ENCODE measurements at places on chromosomes 2 and 18.

GRCh38 chr2:162065767-162066166, 8.2 kb downstream of the DPP4 start:
- DNase-seq: no peak
- H3K27ac ChIP-seq: no peak overlapping the region
- no peaks in the 10 kb centered on the region for H3K36me3 ChIP-seq
- no peaks in the 10 kb centered on the region for H3K27me3 ChIP-seq
- H3K4me3 ChIP-seq: no peak overlapping the region

GRCh38 chr2:44999540-44999939, 9.7 kb downstream of the SIX2 start:
- no peak overlapping the region for H3K27ac ChIP-seq
- no peak overlapping the region for H3K4me3 ChIP-seq
- DNase-seq: no peak
- peaks cover 16% of the 10 kb centered on the region for H3K4me1 ChIP-seq

DNA sequence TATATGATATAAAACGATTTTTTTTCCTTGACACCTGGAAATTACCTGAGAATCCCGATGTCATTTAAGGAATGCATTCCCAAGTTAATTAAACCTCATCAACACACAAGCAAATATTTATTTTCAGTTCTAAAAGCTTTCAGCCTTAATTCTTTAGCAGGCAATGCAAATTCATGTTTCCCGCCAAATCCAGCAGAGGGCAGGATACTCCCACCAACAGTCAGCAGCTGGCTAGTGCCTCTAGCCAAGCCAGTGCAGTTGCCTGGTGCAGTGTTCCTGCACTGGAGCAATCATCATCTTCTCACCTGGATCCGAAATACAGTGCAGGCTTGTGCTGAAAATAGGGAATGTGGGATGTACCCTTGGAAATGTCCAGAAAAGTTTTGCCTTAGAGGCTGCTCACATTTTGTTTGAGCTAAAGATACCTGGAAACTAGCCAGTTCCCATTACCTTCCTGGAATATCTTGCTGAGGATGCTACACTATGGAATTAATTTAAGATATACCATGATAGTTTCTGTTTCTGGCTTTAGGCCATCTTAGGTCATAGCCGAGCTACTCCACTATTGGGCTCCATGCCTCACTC, 48.4 kb upstream of the CYTIP start:
- H3K27ac ChIP-seq: no peak overlapping the region
- H3K36me3 ChIP-seq: no peaks in the 10 kb centered on the region
- no peak for DNase-seq
- H3K4me3 ChIP-seq: no peak overlapping the region
- no peaks in the 10 kb centered on the region for H3K27me3 ChIP-seq

DNA sequence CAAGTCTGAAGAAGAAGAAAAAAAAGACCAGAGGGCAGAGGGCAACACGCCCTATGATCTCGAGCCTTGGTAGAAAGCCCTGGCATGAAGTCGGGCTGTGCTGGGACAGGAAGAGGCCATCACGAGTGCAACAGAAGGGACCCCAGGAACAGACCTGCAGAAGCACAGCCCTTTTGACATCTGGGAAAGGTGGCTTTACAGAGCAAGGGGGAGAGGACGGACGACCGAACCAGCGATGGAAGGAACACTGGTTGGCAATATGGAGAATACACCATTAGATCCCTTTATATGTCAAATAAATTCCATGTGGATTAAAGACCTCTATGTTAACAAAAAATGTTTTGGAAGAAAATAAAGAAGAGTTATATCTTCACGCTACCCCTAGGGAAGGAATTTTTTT, 10.7 kb downstream of the KIF1A start:
- peaks cover 27% of the 10 kb centered on the region for H3K27me3 ChIP-seq
- H3K4me1 ChIP-seq: no peaks in the 10 kb centered on the region
- no peak for DNase-seq
- no peak overlapping the region for H3K27ac ChIP-seq

DNA sequence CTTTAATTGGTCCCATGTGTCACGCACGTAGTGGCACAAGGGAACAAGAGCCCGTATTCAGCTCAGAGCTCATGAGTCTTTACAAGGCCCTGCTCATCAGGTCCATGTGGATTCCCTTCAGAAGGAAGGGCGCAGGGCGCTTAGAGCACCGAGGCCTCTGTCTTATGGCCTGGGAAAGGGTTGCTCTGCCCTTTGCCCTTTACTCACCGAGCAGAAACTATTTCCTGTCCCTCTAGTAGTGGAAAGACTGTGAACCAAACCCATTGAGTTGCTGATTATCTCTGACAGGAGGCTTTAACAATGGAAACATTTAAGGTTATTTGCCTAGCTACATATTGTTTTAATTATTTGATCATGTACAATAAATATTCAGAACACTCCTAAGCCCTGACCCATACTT, 102.0 kb upstream of the ACAA2 start:
- H3K36me3 ChIP-seq: no peaks in the 10 kb centered on the region
- H3K27ac ChIP-seq: no peak overlapping the region
- H3K4me3 ChIP-seq: no peak overlapping the region
- H3K27me3 ChIP-seq: no peaks in the 10 kb centered on the region
- no peak for DNase-seq

GRCh38 chr2:46062637-46063412, 234.4 kb upstream of the EPAS1 start:
- H3K27me3 ChIP-seq: no peaks in the 10 kb centered on the region
- peaks cover 14% of the 10 kb centered on the region for H3K4me1 ChIP-seq
- no peak overlapping the region for H3K4me3 ChIP-seq
- DNase-seq: no peak

GRCh38 chr18:33957707-33958106, 267.0 kb downstream of the NOL4 start:
- no peaks in the 10 kb centered on the region for H3K27me3 ChIP-seq
- no peak overlapping the region for H3K27ac ChIP-seq
- no peaks in the 10 kb centered on the region for H3K4me1 ChIP-seq
- H3K36me3 ChIP-seq: no peaks in the 10 kb centered on the region

GRCh38 chr2:143177096-143177786, 48.0 kb downstream of the ARHGAP15 start:
- H3K4me3 ChIP-seq: no peak overlapping the region
- no peak for DNase-seq
- H3K36me3 ChIP-seq: no peaks in the 10 kb centered on the region
- H3K27me3 ChIP-seq: no peaks in the 10 kb centered on the region

All from esophagus squamous epithelium (tissue), 5 donors.